NCI-H1105 treated with DMSO at 0.1 percent for 48 hours (cell line): ENCODE measurements at places on chromosomes 5 and 9.
A peak's percentile ranks its signal among the peaks of the same experiment; 100 is the strongest.

DNA sequence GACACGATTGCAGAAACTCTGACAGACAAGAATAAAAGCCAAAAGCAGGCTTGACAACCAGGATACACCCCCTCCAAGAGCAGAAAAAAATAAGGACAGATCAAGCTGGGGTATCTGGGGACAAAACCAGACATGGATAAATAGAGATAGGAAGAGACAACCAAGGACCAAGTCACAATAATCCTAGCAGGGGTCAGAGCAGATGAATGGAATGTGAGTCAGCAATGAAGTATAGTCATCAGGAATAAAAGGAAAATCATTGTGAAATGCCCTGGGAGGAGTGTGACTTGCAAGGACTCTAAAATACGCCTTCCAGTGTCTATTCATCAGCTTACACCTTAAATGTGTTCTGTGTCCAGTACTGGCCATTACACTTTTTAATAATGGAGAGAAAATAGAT is 206.8 kb downstream of the CAAP1 start:
- no peak for DNase-seq

- no peak for DNase-seq
Measured at GRCh38 chr5:107557051-107557658, 113.6 kb downstream of the EFNA5 start.

- no peak for DNase-seq
Measured at GRCh38 chr5:180287404-180287803, 4.5 kb downstream of the MAPK9 start.

DNA sequence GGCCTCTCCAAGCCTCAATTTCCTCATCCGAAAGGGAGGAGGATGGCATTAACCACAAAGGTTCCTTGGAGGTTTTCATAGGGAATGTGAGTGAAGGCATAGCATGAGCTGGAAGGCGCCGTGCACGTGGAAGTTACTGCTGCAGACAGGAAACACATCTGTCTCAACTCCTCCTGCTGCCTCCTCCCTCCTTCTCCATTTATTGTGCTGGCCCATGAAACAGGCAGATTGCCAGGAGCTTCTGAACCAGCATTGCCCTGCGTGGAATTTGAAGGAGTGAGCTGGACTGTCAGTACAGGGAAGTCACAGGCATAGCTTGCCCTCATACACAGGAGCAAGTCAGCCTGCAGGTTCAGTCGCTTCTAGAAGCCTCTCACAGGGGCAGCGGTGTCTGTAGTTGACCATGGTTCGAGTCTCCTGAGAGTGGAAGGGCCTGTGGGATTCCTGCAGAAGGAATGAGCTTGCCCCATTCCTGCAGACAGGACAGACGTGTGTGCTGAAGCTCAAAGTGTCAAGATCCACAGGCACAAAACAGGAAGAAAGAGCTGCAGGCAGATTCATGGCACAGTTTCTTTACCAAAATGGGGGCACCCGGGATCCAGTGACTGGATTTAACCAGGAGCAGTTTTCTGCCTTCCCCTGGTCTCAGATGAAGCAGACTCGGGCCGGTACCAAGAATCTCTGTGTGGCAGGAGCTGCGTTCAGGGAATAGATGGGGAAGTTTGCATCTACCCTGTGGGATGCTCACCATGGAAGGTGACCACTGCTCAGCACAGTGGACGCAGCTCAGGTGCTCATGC is 48.7 kb upstream of the CTSL start:
- DNase-seq = no peak

DNA sequence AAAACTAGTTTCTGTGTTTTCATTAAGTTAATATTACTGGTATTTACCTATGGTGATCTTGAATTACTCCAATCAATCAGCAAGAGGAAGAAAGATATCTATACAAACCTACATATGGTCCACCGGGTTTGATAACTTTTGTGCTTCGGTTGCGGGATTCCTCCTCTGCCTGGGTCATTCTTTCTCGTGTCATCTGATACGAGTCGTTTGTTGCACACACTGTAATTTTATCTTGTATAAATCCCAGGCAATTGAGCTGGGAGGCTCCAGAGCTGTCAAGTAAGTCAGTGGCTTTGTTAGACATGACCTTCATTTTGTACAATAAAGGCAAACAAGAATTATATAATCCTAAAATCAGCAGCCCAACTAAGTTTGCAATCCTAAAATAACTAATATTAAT is 48.0 kb downstream of the ELL2 start:
- DNase-seq = no peak

- DNase-seq = peak; percentile 42
Measured at GRCh38 chr9:26744191-26744965, 148.2 kb downstream of the CAAP1 start.

GRCh38 chr5:119302916-119303897 is 52.6 kb upstream of the TNFAIP8 start:
- DNase-seq = no peak

DNA sequence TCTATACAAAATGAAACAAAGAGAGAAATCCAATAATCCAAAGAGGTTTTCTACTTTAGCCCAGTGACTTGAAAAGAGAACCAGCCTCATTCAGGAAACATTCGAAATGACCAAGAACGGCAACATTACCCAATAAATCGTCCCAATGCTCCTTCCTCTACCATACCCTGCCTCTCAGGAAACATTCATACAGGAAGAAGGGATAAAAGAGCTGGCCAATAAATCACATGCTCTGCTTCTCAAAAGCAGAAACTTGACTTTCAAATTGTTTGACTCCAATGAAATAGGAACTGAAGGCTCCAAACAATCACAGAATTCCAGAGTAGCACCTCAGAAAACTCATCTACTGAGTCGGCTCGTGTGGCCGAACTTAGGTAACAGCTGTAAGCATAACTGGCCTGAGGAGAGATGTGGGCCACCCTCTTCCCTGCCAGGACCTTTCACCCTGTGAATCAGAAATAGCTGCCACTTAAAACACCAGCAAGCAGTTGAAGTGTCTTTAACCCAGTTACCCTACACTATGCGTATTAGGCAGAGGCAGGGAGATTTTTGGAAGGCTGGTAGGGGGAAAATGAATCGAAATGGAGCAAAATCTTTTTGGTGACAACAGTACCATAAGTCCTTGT is 14.6 kb downstream of the ARL15 start:
- no peak for DNase-seq

DNA sequence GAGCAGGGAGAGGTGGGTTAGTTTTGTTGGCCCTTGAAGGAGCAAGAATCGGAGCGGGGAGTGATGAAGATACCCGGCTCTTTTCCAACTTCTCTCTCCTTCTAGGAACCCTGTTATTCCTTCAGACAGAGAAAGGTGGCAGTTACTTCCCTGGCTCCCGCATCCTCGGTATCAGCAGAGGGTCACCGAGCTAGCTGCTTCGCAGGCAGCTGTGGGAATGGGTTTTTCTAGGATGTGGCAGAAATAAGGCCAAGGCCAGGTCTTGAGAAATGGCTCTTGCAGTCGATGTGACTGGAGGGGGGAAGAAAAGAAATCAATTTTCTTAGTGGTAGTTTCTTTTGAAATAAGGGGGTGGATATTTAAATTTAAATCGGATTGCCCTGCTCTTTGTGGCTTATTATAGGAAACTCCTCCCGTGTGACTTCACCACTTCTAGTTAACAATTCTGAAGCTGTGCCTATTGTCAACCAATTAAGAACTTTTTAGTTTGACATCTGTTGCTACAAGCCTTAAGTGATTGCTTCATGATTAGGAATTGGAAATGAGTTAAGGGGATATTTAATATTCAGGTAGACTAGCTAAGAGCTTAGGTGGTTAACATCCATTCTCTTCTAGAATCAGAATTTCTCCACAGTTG is 1.4 kb downstream of the SAP30L start:
- DNase-seq = no peak

- DNase-seq = no peak
Measured at GRCh38 chr9:107841076-107841475, 351.5 kb upstream of the KLF4 start.

DNA sequence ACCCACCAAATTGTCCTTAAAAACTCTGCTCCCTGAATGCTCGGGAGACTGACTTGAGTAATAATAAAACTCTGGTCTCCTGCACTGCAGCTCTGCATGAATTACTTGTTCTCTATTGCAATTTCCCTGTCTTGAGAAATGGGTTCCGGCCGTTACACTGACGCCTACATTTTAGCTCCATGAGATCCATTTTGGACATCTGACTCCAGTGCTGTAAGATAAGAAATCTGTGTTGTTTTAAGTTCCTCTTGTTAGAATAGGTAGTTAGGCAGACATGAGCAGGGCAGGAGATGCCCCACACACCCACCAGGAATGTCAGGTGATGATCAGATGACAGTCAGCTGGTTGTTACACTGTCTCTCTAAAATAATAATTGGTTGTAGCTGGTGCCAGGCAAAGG is 125.8 kb upstream of the SHB start:
- DNase-seq = no peak

GRCh38 chr5:3786891-3787430 is 191.3 kb downstream of the IRX1 start:
- no peak for DNase-seq

- DNase-seq = no peak
Measured at GRCh38 chr5:16549491-16550206, 67.1 kb downstream of the RETREG1 start.

- no peak for DNase-seq
Measured at GRCh38 chr9:84919440-84919839, 249.9 kb downstream of the NTRK2 start.

DNA sequence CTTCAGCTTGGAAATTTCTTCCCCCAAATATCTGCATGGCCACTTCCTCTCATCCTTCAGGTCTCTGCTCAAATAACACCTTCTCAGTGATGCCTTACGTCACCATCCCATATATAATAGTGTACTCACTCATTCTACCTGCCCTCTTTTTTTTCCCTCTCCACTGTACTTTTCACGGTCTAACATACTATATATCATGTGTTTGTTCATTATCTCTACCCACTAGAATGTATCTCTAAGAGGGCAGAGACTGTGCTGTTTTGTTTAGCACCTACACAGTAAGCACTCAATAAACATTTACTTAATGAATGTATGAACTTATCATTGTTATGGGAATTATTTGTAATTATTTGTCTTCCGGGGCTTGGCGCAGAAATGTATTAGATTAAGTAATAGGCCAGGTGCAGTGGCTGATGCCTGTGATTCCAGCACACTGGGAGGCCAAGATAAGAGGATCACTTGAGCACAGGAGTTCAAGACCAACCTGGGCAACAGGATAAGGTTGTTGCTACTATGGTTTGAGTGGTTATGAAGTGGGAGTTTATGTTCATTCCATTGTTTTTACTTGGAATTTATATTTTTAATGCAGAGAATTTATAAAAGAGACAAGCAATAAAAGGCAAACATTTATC is 6.0 kb upstream of the IL13 start:
- no peak for DNase-seq

DNA sequence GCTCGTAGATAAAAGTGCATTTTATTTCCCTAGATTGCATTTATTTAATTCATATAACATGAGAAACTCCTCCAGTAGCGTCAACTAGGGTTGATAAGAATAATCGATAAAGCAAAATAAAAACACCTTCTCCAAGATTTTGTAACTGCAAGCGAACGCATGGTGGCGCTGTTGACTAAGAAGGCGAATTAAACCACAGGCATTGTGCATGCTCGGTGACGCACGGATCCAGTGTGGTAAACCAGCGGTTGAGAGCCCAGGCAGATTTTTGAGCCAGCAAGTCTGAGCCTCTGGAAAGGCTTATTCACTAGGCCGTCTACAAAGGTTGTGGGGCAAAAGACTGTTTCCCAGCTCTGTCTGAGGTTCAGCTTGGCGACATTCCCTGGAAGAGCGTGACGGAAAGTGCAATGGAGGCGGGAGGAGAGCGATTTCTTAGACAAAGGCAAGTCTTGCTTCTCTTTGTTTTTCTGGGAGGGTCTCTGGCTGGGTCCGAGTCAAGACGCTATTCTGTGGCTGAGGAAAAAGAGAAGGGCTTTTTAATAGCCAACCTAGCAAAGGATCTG is at the start of gene PCDHB3:
TSS of gene PCDHB3 (plus strand) at position 231 of the 563 bp plus-strand sequence. CDS start at position 408, 177 bp downstream.
- DNase-seq = no peak

DNA sequence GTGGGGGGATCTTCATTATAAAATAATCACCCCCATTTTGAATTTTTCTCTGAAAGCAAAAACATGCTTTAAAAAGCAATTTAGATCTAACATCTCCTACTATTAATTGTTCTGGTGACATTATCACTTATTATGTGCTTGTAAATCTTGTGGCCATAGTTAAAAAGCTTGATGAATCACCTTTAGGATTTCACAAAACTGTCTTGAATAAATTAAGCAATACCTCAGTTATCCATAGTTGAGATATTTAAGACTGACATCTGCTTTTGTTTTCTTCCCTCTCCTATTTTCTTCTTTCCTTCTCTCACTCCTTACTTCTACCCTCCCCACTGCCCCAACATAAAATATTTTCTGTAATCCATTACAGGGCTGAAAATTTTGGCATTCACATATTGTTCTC is 84.8 kb downstream of the SLC1A3 start:
- DNase-seq = no peak

GRCh38 chr5:79811081-79811480 is 121.4 kb downstream of the CMYA5 start:
- no peak for DNase-seq

GRCh38 chr5:168377525-168377924 is 86.1 kb downstream of the WWC1 start:
- no peak for DNase-seq

DNA sequence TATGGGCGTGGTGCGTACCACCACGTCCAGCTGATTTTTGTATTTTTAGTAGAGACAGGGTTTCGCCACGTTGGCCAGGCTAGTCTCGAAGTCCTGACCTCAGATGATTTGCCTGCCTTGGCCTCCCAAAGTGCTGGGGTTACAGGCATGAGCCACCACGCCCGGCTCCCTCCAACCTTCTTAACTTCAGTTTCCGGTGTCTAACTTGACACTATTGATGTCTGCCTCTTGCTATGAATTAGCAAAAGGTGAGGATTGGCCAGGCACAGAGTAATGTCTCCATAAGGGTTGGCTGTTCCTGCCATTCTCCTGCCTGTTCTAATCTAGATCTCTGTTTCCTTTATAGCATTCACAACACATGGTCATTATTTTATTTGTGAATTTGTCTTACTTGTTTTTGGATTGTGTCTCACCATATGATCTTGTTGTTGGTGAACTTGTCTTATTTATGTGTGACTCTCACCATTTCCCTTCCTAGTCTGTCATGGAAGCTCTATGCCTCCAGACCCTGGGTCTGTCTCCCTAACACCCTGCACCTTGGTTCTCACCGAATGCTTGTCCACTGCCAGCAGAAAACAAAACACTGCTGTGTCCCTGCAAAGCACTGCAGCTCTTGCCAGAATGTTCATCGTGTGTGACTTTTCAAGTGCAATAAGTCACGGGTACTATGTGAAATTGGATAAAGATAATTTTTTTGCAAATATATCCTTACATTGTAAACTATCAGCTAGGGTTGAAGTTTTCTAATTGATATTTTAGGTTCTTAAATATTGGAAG is 26.0 kb downstream of the BASP1 start:
- DNase-seq = no peak

DNA sequence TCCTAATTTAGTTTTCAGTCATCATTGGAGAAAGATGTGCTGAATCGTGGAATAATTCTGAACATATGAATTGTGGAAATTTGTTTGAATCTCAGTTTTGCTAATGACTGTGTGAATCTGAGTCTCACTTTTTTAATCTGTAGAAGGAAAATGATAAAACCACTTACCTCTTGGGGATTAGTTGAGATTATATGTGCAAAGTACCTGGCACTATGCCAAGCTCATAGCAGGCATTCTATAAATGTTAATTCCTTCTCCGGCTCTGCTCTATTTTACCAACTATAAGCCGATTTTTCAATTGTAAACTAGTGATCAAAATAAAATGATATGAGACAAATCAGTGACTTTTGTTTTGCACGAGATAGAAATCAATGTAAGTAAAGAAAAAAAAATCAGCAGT is 290.8 kb downstream of the TRPM3 start:
- DNase-seq = no peak

- no peak for DNase-seq
Measured at GRCh38 chr5:44233691-44234090, 155.5 kb downstream of the FGF10 start.
